ENCODE measurements at places on chromosomes 4 and X.

- no peak for DNase-seq
Observed at GRCh38 chr4:184443318-184443717, 31.0 kb downstream of the IRF2 start.

DNA sequence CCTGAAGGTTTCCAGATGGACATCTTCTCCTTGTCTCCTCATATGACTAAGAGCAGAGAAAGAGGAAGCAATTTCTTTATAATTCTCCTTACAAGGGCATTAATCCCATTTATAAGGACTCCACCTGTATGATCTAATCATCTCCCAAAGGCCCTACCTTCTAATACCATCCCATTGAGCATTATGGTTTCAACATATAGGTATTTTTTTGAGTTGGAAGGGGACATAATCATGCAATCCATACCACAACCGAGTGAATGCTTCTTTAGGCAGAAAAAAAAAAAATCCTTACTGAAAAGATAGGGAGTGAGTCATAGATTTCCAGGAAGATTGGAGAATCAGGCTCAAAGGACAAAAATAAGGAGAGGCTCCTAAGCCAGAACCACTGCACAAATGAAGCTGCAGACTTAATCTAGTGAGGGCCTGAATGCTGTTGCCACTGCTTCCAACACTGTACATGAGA, 312.5 kb upstream of the HS3ST1 start:
- peak; percentile 14 for DNase-seq

DNA sequence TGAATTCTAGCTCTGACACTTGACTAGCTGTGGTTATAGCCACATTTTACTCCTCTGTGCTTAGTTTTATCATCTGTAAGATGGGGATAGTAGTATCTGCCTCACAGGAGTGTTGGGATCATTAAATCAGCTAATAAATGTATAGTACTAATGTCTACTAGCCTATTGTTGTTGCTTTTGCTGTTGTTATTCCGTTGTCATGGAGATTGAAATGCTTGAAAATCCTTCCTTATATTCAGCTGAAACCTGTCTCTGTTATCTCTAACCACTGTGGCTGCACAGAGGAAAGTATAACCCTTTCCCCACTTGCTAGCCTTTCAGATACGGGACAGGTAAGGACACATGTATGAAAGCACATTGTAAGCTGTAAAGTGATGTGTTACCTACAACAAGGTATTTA, 33.9 kb downstream of the CLCN5 start:
- no peak for DNase-seq

DNA sequence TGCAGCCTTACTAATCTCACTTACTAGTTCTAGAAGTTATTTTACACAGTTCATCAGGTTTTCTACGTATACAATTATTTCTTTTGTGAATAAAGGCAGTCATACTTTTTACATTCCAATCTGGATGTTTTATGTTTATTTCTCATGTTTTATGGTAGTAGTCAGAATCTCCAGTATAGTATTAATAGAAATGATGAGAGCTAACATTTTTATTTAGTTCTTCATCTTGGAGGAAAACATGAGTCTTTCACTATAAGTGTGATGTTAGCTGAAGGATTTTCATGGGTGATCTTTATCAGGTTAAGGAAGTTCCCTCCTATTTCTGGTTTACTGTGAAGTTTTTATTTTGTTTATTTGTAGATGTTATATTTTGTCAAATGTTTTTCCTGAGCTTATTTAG, 256.1 kb upstream of the GIMD1 start:
- peak; percentile 27 for DNase-seq

DNA sequence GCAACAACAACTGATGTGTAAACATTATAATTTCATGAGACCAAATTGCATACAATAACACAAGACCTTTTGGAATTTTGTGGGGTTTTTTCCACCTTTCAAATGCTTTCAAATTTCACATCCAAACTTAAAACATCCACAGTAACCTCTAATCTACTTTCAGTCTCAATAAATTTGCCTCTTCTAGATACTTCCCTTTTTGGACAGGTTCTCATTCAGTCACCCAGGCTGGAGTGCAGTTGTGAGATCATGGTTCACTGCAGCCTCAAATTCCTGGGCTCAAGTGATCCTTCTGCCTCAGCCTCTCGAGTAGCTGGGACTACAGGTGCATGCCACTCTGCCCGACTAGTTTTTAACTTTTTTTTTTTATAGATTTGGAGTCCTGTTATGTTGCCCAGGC, 556.6 kb downstream of the NLGN4X start:
- DNase-seq, result no peak

- peak; percentile 47 for DNase-seq
Observed at GRCh38 chrX:134688839-134689238, 30.6 kb upstream of the PLAC1 start.

DNA sequence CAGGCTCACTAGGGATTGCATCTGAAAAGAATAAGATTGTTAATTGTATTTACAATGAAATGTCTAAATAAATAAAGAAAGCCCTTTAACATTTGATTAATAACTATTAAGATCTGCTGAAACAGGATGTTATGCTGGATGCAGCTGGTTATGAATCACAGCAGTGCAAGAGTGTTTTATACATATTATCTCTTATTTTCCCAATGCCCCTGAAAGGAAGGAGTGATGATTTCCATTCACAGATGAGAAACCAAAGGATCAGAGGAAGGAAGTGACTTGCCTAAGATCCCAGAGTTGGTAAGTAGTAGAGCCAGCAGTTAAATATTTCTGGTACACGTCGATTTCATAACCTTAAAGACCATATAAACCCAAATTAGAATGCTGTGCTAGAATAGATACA, 76.3 kb upstream of the ARHGAP36 start:
- no peak for DNase-seq

GRCh38 chrX:70292788-70293187, 2.9 kb downstream of the KIF4A start:
- DNase-seq, result no peak

- no peak for DNase-seq
Observed at GRCh38 chr4:114287079-114287696, 307.7 kb upstream of the ARSJ start.

- DNase-seq, result no peak
Observed at GRCh38 chrX:134501941-134502340, 42.0 kb downstream of the HPRT1 start.

- peak; percentile 54 for DNase-seq
Observed at GRCh38 chrX:129637217-129638109, 17.3 kb downstream of the APLN start.

DNA sequence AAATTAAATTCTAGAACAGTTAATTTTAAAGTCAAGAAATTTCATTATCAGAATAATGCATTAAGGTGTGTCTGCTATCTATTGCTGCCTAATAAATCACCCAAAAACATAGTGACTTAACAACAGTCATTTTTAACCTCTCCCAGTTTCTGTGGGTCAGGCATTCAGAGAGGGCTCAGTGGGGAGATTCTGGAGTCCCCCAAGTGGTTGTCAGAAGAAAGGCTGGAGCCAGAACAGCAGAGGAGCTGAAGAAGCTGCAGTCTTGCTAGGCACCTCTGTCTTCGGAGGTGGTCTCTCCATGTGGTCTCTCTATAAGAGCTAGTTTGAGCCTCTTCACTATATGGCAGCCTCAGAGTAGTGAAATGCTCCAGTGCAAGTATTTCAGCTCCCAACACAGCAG, 9.3 kb upstream of the HOPX start:
- DNase-seq, result no peak

GRCh38 chrX:131821945-131822622, 201.0 kb upstream of the STK26 start:
- no peak for DNase-seq

GRCh38 chrX:25002661-25003020, 13.1 kb downstream of the ARX start:
- DNase-seq, result no peak

- DNase-seq, result peak; percentile 96
Observed at GRCh38 chr4:122898370-122899150, 23.8 kb downstream of the NUDT6 start.

- DNase-seq, result peak; percentile 12
Observed at GRCh38 chr4:173130687-173131086, 37.9 kb upstream of the GALNT7 start.

DNA sequence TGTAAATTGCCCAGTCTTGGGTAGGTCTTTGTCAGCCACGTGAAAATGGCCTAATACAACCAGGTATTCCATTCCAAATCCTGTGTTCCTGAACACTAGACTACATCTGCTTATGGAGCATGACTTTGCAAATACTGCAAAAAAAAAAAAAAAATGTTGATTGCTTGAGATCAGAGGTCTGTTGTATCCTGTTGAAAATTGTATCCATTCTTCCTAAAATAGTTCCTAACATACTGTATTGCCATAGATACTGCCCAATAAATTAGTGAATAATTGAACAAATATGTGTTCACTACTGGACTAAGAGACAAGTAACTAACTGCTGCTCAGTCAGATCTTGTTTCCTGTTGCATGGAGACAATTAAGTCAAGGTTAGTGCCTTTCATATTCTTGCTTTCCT, 164.3 kb upstream of the PABPC4L start:
- peak; percentile 80 for DNase-seq

DNA sequence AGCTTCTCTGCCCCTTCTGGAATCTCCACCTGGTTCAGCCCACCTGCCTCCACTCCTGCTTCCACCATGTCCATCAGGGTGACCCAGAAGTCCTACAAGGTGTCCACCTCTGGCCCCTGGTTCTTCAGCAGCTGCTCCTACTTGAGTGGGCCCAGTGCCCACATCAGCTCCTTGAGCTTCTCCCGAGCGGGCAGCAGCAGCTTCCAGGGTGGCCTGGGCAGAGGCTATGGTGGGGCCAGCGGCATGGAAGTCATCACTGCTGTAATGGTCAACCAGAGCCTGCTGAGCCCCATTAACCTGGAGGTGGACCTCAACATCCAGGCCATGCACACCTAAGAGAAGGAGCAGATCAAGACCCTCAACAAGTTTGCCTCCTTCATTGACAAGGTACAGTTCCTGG, 74.4 kb upstream of the ZXDA start:
- DNase-seq, result no peak

Measured in fibroblast of skin of right quadriceps (primary cell).